ENCODE measurements at places on chromosomes 2 and 18.

- DNase-seq: no peak
These were observed 60.9 kb upstream of the TWIST2 start for GRCh38 chr2:238786792-238787490.

GRCh38 chr18:46754661-46755292 is 2.1 kb downstream of the ST8SIA5 start:
- DNase-seq: no peak

GRCh38 chr2:240399419-240400324 is 35.8 kb upstream of the GPC1 start:
- peak; percentile 45 for DNase-seq

- no peak for DNase-seq
These were observed 270.1 kb upstream of the POU3F3 start for GRCh38 chr2:104583811-104584210.

GRCh38 chr18:37624318-37624717 is 58.7 kb upstream of the CELF4 start:
- DNase-seq: no peak

DNA sequence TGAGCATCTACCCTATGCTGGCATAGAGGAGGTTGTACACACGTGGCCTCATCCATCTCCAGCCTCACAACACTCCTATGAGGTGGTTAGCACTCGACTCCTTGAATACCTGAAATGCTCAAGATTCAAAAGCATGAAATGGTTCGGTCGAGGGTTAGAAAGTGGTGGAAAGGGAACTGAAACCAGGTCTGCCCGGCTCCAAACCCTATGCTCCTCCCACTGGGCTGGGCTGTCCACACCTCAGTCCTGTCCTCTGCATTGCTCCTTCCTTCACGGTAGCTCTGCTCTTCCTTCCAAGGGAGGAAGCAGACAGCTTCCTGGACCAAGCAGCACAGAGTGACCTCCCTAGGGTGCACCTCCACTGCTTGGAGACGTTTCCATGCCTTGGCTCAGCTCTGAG is 565.2 kb upstream of the ID2 start:
- DNase-seq: no peak

GRCh38 chr2:229922449-229923386 is at the start of gene FBXO36:
Gene FBXO36 (plus strand): TSS chr2:229922503. CDS start chr2:229922514, 11 bp downstream.
- peak; percentile 93 for DNase-seq

DNA sequence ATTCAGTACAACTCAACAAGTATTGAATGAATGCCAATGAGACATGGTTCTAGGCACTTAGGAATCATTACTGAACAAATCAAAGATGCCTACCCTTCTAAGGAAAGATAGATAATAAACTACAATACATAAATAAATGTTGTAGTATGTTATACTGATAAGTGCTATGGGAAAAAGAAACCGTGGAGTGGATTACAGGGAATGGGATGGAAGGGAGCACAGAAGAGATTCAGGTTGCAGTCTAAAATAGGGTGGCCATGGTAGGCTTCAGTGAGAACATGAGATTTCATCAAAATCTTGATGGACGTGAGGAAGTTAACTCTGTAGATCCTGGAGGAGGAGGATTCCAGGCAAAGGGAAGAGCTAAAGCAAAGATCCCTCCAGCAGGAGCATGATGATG is 17.9 kb upstream of the CREB1 start:
- DNase-seq: no peak

DNA sequence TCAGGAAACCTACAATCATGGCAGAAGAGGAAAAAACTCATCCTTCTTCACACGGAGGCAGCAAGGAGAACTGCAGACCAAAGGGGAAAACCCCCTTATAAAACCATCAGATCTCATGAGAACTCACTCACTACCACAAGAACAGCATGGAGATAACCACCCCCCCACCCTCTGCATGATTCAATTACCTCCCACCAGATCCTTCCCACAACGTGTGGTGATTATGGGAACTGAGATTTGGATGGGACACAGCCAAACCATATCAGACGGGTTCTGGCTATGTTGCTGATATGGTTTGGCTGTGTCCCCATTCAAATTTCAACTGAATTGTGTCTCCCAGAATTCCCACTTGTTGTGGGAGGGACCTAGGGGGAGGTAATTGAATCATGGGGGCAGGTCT is 28.7 kb upstream of the CCDC150 start:
- no peak for DNase-seq

- DNase-seq: no peak
These were observed 114.8 kb upstream of the ZNF236 start for GRCh38 chr18:76707534-76707933.

DNA sequence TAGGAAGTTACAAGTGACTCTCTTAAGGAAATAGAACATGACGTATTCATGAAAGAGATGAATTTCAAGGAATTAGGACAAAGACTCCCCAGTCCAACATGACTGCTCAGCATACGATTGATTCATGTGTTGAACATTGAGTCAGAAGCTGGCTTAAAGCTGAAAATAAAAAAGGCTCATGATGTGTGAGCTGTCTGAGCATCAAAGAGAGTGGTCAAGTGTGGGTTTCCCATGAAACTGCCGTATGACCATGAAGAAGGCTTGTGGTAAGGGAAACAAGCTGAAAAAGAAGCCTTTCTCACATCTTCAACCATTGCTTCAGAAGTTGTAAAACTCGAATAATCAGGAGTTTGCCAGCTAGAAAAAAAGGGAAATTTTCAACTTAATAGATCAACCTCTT is 201.9 kb upstream of the APCDD1 start:
- no peak for DNase-seq

- no peak for DNase-seq
These were observed 252.6 kb downstream of the RND3 start for GRCh38 chr2:150234787-150235446.

DNA sequence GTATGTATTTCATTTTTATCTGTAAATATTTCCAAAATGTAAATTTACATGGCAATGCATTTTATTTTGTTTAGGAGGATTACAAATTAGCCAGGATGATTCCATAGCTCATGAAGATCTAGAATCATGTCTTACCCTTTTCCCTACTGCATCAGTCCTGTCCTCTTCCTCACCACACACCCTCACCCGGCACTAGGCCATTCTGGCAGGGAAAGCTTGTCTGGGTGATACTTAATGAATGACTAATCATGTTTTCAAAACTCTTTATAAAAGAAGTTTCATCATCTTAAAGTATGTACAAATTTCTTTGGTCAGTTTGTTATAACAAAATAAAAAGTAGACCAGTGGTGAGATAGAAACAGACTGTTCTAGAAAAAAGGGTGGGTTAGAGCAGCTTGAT is 283.3 kb upstream of the VWC2L start:
- DNase-seq: peak; percentile 60

DNA sequence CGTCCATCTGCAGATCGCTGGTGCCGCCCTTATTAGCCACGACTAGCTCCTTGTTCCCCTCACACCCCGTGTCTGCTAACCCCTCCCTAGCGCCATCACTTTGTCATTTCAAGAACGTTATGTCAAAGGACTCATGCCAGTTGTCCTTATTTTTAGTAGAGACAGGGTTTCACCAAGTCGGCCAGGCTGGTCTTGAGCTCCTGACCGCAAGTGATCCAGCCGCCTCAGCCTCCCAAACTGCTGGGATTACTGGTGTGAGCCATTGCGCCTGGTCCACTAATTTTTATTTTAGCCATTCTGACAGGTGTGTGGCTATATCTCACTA is 138.9 kb upstream of the HDAC4 start:
- DNase-seq: no peak

GRCh38 chr2:129175051-129175450 is 804.4 kb upstream of the RAB6C start:
- DNase-seq: no peak

GRCh38 chr2:144468823-144469595 is 50.9 kb downstream of the ZEB2 start:
- no peak for DNase-seq

DNA sequence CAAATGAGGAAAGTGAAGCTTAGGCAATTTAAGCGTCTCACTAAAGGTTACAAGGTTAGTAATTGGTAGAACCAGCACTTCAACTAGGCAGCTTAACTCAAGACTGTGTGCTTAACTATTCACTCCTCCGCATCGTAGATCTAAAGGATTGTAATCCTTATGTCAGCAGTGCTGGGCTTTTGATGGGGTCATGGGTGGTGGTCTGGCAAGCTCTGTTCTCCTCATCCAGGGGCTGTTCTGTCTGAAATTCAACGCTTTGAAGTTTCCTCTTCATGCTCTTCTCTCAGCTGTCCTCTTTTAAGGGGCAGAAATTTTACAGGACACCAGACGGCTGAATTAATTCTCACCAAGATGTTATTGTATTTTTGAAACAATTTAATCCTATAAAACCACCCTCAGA is 165.5 kb upstream of the FAM98A start:
- DNase-seq: no peak

DNA sequence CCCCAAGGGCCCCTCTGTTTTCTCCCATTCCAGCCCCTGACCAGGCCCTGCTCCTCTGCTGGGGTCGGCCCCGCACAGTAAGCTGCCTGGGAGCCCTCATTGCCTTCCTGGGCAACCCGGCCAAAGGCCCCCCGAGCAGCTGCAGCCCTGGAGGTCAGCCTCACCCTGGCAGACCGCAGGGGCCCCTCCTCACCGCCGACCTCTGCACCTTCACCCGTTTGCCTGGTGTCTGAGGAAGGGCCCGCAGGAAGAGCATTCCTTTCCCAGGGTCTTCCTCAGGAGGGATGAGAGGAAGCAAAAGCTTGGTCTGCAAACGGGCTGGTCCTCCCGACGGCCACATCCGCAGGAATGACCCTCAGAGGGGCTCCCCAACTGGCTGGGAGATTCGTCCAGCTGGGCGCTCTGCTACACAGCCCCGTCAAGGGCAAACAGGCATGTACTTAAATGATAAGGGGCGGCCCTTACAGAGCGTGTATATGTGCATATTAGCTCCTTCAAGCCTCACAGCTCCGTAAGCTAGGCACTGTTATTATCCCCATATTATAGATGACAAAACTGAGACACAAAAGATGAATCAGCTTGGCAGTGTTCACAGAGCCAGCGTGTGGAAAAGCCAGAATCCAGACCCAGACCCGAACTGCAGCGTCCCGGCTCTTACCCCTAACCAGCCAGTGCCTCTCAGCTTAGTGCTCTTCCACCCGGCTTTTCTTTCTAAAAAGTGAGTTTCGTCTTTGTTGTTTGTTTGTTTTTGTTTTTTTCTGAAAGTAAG is 52.8 kb downstream of the SLC4A1AP start:
- no peak for DNase-seq

- DNase-seq: no peak
These were observed 38.6 kb upstream of the YPEL5 start for GRCh38 chr2:30108192-30108591.

DNA sequence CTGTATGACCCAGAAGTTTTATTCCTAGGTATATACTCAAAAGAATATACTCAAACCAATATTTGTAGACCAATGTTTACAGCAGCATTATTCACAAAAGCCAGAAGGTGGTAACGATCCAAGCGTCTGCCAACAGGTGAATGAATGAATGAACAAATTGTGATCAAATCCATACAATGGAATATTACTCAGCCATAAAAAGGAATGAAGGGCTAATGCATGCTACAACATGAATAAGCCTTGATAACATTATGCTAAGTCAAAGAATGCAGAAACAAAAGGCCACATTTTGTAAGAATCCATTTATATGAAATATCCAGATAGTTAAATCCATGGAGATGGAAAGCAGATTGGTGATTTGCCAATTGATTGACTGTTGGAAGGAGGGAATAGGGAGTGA is 5.5 kb upstream of the CD226 start:
- DNase-seq: no peak

DNA sequence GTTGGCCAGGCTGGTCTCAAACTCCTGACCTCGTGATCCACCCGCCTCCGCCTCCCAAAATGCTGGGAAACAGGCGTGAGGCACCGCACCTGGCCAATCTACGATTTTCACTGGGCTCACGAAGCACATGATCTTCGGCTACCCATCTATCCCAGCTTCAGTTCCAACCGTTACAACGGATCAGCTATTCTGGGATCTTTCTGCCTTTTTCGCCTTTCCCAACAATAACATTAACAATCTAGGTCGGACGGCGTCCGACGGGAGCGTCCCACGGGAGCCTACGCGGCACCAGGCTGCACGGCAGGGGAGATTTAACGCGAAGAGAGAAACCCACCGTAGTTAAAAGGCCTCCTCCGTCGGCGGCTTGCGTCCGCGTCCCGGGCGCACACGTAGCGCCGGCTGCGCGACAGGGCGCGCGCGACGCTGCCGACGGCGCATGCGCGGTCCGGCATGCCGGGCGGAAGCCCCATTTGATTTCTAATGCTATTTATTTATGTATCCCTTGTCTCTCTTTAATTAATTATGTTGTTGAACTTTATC is at the start of gene MSL3B:
MSL3B (minus strand) TSS at position 394 of the 540 bp plus-strand sequence.
- no peak for DNase-seq

DNA sequence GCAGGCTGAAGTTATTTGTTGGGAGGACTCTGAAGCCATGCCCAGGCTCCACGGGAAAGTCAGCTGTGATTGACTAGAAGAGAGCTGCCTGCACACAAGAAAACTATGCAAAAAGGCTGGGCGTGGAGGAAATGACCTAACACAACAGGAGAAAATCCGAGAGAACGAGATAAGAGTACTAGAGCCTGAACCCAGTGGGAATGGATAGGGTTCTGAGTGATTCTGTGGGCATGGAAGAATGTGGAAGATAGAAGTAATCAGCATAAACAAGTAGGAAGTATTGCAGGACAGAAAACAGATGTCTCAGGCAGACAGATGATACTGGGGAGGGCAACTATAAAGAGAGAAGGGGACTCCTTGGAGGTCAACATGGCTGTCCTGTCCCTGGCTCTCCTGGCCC is 12.1 kb upstream of the COPS8 start:
- no peak for DNase-seq

DNA sequence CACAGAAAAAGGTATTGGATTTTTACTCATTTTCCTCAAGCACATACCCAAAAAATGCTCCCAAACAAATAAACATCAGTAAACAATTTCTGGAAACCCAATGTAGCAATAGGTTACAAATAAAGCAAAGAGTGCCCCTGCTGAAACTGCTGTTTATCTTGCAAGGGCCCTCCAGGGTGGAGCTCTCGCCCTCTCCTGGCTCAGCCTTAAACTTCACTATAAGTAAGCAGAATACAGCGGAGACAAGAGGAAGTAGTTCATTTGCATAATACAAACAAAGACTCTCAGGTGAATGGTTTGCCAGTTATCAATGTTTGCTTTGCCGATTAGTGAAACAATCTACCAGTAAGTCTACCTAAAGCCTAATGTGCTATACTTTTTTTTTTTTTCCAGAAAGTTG is 437.6 kb downstream of the DLGAP1 start:
- no peak for DNase-seq

GRCh38 chr18:10164271-10165071 is 250.7 kb downstream of the VAPA start:
- DNase-seq: no peak

DNA sequence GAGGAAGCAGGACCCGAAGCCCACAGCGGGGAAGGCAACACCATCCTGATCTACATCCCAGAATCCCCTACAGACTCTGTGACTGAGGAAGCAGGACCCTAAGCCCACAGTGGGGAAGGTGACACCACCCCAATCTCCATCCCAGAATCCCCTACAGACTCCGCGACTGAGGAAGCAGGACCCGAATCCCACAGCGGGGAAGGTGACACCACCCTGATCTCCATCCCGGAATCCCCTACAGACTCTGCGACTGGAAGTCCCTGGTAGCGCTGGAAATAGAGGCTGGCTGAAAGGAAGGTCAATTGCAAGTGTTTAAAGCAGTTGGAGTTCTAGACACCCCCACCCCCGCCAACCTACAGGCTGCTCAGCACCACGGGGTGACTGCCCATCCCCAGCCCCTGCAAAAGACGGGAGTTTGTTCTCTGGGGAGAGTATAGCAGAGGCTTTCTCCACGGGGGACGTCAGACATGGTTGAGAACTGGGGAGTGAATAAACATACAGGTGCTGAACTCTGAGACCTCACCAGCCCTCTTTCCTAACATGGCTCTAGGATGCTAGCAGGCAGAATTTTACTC is 21.0 kb downstream of the CIB4 start:
- no peak for DNase-seq

- no peak for DNase-seq
These were observed 28.1 kb downstream of the THAP4 start for GRCh38 chr2:241608881-241609280.
